Stimulated activated CD4-positive, alpha-beta T cell treated with anti-CD3 and anti-CD28 coated beads, Interleukin-12 subunit alpha, Interleukin-12 subunit beta, amount 100 ng/mL, for 4 hours (primary cell): ENCODE measurements at places on chromosomes 1 and 21.

- no peak for DNase-seq
Observed at GRCh38 chr1:175842550-175842949, 99.2 kb upstream of the TNR start.

DNA sequence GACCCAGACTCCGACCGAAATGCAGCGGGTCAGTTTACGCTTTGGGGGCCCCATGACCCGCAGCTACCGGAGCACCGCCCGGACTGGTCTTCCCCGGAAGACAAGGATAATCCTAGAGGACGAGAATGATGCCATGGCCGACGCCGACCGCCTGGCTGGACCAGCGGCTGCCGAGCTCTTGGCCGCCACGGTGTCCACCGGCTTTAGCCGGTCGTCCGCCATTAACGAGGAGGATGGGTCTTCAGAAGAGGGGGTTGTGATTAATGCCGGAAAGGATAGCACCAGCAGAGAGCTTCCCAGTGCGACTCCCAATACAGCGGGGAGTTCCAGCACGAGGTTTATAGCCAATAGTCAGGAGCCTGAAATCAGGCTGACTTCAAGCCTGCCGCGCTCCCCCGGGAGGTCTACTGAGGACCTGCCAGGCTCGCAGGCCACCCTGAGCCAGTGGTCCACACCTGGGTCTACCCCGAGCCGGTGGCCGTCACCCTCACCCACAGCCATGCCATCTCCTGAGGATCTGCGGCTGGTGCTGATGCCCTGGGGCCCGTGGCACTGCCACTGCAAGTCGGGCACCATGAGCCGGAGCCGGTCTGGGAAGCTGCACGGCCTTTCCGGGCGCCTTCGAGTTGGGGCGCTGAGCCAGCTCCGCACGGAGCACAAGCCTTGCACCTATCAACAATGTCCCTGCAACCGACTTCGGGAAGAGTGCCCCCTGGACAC is 534 bp downstream of the C1orf56 start:
- DNase-seq: peak; percentile 40

- DNase-seq: no peak
Observed at GRCh38 chr1:77831976-77832711, 52.7 kb downstream of the MIGA1 start.

GRCh38 chr1:189103956-189104355 is 1373.7 kb downstream of the BRINP3 start:
- DNase-seq: no peak

DNA sequence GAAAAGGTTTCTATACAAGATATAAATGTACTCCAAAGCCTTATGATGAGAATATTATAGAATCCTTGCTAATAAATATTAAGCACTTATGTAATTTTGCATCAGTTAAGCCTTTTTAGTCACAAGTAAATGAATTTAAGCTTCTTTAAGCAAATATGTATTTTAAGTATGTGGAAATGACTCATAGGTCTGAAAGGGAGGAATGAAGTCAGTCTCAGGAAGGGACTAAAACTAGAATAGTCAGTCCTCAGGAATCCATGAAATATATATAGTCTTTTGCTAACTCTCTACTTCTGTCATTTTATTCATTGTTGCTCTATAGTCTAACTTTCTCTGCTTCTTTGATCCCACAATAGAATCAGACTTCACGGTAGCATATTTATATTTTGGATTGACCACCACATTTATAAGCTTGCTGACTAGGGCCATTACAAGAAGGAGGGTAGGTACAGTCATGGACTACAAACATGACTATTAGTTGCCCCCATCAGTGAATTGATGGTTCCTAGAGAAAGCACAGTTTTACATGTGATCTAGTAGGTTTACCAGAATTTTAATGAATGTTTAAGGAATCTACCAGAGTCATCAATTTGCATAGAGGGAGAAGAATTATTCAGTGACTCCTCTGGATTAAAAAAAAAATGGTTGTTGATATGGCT is 20.2 kb upstream of the RABGGTB start:
- DNase-seq: no peak

GRCh38 chr1:235160383-235160956 is 580 bp downstream of the RBM34 start:
- no peak for DNase-seq

GRCh38 chr1:27865821-27866220 is 6.5 kb upstream of the THEMIS2 start:
- no peak for DNase-seq

DNA sequence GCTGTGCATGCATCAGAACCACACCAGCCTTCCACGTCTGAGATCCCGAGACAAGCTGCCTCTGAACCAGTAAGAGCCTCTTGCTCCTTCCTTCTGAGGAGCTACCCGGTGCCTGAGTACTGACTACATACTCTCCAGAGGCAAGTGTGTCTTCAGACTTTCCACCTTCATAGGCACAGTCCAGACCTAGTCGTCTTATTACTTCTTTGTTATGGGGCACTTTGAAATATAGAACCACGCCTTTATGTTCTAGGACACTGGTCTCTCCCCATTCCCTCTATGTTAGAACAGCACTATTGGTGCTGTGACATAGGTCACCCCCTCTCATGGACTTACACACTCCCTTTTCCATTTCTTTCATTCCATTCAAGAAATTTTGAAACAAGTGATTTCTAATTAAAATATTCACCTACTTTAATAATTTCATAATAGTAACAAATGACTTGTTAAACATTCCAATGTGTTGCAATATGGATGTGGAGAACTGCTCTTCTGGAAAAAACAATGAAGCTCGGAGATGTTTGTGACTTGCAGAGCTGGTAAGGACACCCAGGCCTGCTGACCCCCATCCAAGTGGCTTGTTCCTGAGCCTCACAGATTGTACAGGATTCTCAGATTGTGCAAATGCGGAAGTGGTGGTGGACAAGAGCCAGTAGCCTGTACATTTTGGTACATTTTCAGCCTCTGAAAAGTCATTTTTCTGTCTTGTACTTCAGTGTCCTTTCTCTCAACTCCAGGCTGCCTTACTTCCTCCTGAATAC is 76.1 kb upstream of the SIPA1L2 start:
- no peak for DNase-seq

- DNase-seq: no peak
Observed at GRCh38 chr1:50023292-50024159, at the start of gene AGBL4. AGBL4 (minus strand) TSS chr1:50023954.

DNA sequence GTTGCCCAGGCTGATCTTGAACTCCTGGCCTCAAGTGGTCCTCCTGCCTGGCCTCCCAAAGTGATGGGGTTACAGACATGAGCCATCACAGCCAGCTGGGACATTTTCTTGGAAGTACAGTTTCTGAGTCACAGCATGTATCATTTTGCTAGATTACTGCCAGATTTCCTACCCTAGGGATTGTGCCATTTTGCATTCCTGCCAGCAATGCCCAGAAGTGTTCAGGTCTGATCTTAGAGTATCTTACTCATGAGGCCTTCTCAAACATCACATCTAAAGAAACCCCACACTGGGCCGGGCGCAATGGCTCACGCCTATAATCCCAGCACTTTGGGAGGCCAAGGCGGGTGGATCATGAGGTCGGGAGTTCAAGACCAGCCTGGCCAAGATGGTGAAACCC is 10.2 kb downstream of the BMP8A start:
- no peak for DNase-seq

- no peak for DNase-seq
Observed at GRCh38 chr21:15552914-15553494, 176.8 kb upstream of the USP25 start.
